AG09309 (cell line): ENCODE measurements at places on chromosomes 5 and 9.
A peak's percentile ranks its signal among the peaks of the same experiment; 100 is the strongest.

GRCh38 chr9:69584759-69585158 is 87.4 kb downstream of the APBA1 start:
- DNase-seq = peak; percentile 16

GRCh38 chr9:72858089-72858912 is 94.6 kb downstream of the ALDH1A1 start:
- DNase-seq = no peak

GRCh38 chr5:30698217-30698616 is 495.3 kb upstream of the CDH6 start:
- no peak for DNase-seq

DNA sequence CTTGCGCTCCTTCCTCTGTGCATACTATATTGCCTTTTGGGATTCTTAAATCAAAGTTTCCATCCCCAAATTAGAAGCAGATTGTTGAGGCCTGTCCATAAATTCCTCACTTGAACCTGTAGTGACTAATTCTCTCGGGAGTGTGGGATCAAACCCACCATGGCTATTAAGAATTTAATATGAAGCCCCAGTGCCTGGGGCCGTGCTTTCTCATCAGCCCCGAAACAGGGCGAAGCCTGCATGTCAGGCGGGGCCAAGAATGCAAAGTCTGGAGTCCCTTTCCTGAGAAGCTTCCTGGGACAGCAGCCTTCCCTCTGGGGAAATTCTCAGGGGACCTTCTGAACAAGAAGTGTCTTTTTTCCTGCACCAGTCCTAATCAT is 29.3 kb upstream of the FAT2 start:
- DNase-seq = no peak

GRCh38 chr9:93620881-93621820 is 44.8 kb downstream of the PHF2 start:
- DNase-seq = no peak

DNA sequence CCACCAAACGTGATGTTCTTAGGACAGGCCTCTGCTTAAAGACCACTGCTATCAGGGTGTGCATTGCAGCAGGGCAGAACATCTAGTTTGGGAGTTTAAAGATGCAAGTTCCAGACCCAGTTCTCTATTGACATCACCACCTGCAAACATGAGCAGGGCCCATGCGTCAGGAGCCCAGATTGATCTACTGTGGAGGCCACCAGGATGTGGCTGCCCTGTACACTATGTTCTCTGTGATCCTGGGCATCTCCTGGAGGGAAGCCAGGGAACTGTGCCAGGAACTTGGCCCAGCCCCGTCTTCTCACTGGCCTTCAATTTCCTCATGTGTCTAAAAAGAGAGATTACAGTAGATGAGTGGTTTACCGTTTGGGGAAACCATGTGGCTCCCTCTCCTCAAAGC is 87.1 kb downstream of the PDE6A start:
- no peak for DNase-seq

- peak; percentile 71 for DNase-seq
Measured at GRCh38 chr5:138469540-138470321, 4.5 kb downstream of the EGR1 start.

GRCh38 chr5:181243564-181244343 is at the start of gene RACK1:
RACK1 (minus strand) TSS chr5:181243906; CDS start chr5:181243800, 106 bp downstream.
- DNase-seq = no peak

DNA sequence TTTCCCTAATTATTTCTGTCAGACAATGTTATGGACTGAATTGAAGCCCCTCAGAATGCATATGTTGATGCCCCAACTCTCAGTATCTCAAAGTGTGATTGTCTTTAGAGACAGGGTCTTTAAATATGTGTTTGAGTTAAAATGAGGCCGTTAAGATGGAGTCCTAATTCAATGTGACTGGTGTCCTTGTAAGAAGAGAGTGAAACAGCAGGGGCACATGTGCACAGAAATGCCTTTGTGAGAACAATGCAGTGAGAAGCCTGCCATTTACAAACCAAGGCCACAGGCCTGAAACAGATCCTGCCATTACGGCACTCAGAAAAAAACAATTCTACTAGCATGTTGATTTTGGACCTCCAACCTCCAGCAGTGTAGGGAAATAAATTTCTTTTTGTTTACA is 483.0 kb upstream of the DMAC1 start:
- no peak for DNase-seq

DNA sequence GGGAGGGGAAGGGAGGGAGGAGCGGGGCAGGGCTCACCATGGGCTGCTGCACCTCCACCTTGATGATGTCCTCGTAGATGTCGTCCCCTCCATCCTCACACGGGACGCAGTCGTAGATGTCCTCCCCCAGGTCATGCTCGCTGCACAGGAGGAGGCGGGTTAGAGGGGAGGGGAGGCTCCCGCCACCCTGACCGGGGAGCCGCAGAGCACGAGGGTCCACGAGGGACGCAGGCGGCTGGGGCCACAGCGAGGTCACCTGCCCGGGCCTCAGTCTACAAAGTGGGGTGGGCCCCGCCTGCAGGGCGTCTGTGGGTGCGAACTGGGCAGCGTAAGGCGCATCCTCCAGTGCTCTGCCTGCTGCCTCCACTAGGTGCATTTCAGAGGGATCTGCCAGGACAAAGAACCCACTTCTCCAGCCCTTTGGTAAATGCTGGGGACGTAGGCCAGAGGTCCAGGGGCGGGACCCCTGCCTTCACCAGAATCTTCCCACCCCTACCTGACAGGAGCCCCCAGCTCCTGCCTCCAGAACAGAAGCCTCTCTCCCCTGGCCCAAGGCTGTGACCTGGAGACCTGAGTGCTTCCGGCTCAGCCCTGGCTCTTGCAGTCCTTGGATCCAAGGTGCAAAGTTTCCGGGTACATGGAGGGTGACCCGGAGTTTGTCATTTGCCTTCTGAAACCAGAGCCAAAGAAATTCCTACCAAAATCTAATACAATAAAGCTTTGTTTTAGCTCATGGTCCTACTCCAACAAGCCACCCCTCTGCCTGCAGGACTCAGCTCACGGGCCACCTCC is 74.1 kb upstream of the SARDH start:
- DNase-seq = no peak

- DNase-seq = no peak
Measured at GRCh38 chr5:80754900-80755299, 100.1 kb upstream of the DHFR start.

- no peak for DNase-seq
Measured at GRCh38 chr5:114363837-114364236, 2.0 kb downstream of the KCNN2 start.

- DNase-seq = no peak
Measured at GRCh38 chr9:75483636-75484035, 395.3 kb downstream of the OSTF1 start.

DNA sequence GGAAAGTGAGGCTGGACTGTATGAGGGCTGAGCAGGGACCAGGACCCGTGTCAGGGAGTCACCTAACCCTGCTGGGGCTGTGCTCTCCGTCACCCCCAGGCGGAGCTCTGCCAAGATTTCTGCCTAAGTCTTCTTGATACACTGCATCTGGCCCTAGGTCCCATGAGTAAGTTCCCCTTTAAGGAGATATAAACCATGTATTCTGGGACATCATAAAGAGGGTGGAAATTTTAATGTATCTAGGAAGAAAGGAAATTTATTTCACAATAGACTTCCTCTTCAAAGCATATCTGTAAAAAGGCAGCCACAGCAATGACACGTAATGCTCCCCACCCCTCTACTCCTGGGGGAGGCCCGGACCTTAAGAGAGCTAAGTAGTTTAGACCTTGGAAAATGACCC is 183.4 kb downstream of the FBXL7 start:
- no peak for DNase-seq

DNA sequence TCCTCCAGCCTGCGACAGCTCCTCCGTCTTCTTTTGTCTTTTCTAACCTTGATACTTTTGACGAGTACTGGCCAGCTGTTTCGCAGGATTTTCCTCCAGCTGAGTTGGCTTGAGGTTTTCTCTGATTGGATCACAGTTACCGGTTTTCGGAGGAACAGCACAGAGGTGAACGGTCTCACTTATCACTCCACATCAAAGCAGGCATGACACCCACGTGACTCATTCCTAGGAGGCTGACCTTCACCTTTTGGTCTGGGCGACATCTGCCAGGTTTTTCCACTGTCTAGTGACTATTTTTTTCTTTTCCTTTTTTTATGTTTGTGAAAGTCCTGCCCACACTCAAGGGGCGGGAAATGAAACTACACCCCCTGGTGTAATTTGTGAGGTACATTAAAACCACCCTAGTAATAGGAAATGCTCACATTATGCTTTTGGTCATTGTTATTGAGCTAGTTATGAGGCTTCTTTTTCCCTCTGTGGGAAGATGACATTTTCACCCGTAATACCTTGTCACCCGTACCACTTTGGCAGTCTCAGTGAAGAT is 319.2 kb downstream of the GADD45G start:
- DNase-seq = no peak

- no peak for DNase-seq
Measured at GRCh38 chr5:173020643-173021042, 35.5 kb upstream of the CREBRF start.

- DNase-seq = no peak
Measured at GRCh38 chr9:5448016-5448415, 2.3 kb upstream of the CD274 start.

- DNase-seq = peak; percentile 43
Measured at GRCh38 chr5:68898951-68899471, 194.8 kb upstream of the SLC30A5 start.

DNA sequence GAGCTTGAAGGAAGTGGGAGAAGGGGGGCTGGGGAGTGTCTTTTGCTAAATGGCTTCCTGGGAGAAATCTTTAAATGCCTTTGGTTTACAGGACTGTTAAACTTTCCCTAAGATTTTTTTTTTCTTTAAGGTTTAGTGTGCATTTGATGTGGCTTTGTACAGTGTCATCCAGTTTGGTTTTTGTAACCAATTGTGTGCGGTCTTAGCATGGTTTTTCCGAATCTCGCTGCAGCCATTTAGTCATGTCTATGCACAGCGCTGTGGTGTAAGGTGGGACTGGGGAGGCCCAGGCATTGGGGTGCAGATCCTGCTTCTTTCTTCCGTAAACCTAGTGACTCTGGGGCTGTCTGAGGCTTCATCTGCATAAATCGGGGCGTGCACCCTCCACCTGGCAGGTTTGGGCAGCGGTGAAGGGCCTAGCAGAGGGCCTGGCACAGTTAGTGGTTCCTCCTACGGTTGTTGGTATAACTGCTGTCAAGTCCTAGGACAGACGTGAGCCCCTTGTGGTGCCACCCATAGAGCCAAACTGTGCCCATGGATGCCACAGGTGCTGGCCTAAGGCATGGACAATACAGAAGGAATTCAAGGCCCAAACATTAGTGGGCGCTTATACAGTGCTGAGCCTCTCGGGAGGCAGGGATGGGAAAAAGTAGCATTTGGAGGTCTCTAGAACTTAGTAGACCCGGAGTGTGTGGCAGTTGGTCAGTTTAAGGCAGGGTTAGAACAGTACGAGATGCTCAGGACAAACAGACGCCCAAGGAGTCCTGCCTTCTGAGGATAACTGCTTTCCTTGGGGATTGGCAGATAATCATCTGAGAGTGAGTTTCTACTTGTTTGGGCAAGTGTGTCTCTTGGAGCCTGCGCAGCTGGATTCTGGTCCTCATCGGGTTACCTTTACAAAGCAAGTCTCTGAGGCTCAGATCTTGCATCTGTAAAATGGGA is 1.5 kb downstream of the PRRC2B start:
- DNase-seq = no peak

DNA sequence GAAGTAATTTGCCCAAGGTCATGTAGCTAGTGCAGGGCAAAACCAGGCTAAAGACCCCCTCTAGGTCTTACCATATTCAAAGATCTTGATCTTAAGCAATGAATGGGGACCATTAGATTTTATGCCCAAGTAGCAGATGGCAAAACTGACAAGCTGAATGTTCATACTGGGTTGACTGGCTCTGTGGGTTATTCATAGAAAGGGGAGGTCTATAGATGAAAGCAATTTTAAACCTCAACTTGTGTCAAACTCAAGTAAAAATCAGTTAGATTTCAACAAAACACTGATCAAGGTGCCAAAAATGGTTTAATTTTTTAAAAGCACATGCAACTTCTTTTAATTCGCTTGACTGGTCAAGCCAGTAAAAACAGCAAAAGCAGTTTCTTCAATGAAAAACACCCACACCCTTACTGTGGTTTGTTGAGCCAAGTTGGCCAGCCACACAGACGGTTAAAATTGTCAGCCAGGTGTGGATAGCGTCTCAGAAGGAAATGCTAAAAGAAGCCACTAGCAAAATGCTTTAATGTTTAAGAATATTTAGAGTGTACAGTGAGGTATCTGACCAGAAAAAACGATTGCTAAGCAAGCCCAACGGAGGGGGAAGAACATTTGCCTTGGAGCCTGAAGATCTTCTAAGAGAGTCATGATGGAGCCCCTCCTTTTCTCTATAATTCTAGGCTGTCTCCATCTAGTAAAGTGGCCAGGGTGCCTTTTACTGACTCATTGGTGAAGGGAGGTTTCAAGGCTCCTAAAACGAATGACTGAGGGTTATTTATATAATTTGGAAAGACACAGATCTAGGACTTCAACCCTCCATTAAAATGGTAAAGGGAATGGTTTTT is 539.6 kb upstream of the CLINT1 start:
- DNase-seq = no peak

DNA sequence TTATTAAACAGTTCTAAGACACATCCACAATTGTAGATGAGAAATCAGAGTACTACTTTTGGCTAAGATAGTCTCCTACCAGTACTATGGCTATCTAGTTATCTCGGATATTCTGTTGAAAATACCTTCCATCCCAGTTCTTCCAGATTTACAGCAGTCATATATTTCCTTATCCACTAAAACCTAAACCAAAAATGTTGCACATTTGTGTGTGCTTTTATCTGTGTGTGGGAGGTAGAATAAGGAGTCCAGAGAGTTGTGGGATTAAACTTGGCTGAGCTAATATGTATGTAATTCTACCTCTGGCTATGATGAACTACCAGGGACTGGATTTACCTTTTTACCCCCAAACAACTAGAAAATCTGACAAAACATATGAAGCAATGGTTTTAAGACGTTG is 17.5 kb upstream of the NDUFB6 start:
- DNase-seq = no peak

- no peak for DNase-seq
Measured at GRCh38 chr5:137199966-137200365, 299.2 kb downstream of the SPOCK1 start.

DNA sequence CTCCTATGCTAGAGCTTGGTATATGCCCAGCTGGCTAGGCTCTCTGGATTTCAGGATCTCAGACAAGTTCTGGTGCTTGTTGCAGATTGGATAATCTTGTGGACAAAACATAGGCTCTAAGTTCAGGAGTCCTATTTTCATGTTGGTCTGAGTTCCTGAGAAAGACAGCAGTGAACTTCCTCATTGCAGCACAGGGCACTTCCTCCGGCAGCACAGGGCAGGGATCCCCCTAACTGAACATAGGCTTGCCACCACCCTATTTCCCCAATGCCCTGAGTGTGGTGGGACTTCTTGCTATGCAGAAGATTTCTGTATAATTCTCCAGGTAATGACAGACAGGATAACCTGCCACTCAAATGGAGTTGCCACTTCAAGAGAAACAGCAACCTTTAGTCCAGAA is 220.1 kb downstream of the PIK3R1 start:
- DNase-seq = no peak

DNA sequence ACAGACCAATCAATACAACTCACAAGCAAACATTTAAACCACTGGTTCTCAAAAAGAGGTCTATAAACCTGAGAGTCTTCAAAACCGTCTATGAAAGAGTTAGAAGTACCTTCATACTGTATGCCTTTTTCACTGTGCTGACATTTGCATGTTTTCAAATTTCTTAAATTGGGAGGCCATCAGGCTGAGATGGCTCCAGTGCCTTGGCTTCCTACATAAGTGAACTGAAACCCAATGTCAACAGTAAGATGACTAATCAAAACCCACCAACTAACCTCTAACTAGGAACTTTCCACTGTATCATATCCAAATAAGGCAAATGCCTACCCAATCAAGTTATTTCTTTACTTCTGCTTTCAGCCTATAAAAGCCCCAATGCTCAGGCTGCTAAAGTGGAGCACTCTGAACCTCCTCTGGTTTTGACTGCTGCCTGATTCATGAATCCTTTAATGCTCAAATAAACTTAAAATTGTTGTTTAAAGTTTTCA is 35.1 kb downstream of the FAM13B start:
- DNase-seq = no peak
